ENCODE measurements at places on chromosomes 2 and 18.

- DNase-seq = no peak
These were observed 622.6 kb downstream of the LRP1B start for GRCh38 chr2:141508086-141508752.

DNA sequence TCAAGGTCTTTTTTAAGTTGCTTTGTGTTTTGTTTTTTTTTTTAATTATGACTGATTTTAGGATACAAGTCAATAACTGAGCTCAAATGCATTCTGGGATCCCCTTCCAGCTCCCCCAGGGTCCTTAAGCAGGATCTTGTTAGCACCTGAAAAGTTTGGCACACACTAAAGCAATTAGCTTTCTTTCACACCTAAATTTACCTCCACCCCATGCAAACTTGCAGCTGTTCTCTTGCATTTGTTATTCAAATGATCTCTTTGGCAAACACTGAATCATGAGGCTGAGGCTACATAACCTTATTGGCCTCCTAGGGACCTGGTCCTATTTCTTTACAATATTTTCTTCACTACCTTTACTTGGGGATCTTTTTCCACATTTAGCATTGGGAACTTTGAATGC lies 2026.1 kb upstream of the CELF4 start:
- no peak for DNase-seq

GRCh38 chr2:100632037-100632436 lies 69.2 kb downstream of the PDCL3 start:
- DNase-seq = no peak

GRCh38 chr2:120653046-120653445 lies 82.6 kb upstream of the GLI2 start:
- no peak for DNase-seq

- DNase-seq = no peak
These were observed 120.3 kb upstream of the UXS1 start for GRCh38 chr2:106314444-106314843.

GRCh38 chr2:186422226-186422625 lies 63.8 kb upstream of the ZC3H15 start:
- DNase-seq = no peak

DNA sequence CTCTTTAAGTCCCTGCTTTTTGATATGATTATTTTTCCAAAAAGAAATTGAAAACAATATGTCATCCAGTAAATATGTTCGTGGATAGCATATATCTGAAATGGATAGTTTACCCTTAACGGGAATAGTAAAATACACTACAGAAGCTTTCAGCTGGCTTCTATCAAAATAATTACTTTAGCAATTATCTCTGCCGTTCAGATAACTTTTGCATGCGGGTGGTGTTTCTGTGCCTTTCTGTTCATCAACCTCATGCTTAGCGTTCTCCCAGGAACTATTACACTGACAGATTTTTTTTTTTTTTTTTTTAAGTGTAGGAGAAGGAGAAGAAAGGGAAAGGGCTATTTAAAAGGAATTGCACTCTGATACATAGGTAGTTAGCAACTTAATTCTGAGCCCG lies 53.6 kb downstream of the TSHZ1 start:
- DNase-seq = no peak

DNA sequence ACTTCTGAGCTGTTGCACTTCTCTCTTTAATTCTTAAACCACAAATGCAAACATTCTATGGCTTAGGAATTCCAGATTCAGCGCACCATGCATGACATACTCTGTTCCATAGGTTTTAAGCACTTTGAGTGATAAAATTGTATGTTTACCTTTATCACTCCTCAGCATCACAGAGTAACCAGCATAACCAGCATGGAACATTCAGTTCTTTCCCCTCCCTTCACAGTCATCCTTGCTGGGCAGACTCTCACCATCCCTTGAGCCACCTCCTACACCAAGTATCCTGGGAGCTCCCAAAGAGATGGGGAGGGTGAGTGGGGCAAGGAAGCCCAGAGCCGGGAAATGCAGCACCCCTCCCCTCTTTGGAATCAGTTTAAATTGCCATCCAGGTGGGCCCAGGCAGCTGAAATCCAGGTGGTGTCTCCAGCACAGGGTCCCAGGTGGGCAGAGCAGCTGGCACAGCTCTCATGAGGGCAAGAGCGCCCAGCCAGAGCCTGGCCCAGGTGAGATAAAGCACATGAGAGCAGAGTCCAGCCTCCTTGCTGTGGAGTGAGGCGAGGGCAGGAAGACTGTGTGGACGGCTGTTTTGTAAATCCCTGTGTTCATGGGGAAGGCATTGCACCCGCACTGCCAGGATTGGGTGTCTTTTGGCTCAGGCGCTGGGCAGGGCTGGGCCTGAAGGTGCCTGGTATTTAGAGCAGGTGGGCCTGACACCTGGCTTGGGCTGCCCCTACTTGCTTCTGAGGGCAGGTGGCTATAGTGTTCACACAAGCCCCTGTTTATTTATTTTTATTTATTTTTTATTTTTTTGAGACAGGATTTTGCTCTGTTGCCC lies 36.8 kb downstream of the LAMA3 start:
- DNase-seq = no peak

DNA sequence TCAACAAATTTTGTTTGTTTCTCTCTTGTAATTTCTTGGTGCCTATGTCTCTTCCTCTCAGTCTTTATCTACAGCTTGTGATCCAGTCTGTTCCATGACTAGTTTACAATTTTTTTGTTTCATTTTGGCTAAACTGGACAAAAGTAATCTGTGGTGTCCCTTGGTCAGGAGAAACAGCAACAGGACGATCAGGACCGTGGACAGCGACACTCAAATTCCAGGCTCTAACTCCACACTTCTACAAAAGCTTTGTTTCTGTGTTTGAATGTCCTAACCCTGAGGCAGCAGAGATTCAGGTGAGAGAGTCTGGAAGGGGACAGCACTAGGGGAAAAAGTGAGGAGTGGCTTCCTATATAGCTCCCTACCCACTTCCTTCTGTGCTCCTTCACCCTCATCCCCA lies 593.3 kb upstream of the FANCL start:
- DNase-seq = no peak

- DNase-seq = no peak
These were observed 134.7 kb downstream of the MSTN start for GRCh38 chr2:189927823-189928222.

DNA sequence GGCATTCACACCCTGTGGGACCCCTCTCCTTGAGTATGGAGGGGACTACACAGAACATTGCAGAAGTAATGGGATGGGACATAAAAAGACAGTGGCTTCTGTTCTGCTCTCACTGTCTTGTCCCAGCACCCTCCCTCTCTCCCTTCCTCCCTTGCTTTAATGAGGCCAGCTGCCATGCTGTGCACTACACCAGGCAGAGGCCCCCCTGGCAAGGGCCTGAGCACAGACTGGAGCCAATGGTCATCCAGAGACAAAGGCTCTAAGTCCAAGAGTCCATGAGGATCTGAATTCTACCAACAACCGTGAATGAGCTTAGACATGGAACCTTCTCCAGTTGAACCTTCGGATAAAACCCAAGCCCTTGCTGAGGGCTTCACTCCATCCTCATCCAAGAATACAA lies 263.0 kb downstream of the NDUFA10 start:
- DNase-seq = no peak

DNA sequence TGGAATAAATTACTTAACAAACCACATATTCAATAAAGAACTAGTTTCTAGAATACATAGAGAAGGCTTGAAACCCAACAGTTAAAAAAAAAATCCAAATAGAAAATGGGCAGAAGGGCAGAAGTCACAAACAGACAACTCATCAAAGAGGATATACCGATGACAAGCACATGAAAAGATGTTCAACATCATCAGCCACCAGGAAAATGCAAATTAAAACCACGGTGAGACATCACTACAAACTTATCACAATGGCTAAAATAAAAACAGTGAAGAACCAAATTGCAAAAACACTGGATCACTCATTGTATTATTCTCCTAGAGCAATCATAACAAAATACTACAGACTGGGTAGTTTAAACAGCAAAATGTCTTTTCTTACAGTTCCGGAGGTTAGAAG lies 14.5 kb downstream of the SESTD1 start:
- DNase-seq = no peak

DNA sequence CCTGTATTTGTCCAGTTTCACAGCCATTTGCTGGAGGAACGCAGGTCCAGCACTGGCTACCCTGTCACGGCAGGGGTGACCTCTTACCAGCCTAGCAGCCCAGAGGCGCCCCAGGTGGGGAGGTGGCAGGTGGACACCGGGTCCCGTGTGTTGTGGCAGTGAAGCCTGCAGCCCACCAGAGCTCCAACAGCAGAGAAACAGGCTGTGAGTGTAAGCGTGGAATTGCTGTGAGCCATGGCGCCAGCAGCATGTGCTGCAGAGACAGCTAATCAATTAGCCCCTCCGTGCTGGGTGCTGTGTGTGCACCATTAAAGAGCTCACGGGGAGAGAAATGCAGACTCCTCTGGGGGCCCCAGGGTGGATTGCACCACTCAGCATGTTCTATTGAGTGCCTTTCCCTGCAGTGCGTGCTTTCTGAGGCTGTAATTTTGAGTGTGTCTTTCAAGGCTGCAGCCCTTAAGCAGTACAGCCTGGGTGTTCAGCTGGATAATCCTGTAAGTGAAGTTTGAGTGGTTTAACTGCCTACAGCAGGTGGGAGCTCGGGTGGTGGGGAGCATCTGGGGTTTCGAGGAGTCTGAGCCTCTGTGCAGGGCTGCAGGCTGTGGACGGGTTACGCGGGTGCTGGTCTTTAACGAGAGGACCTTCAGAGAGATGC lies 15.9 kb downstream of the RTP5 start:
- no peak for DNase-seq

DNA sequence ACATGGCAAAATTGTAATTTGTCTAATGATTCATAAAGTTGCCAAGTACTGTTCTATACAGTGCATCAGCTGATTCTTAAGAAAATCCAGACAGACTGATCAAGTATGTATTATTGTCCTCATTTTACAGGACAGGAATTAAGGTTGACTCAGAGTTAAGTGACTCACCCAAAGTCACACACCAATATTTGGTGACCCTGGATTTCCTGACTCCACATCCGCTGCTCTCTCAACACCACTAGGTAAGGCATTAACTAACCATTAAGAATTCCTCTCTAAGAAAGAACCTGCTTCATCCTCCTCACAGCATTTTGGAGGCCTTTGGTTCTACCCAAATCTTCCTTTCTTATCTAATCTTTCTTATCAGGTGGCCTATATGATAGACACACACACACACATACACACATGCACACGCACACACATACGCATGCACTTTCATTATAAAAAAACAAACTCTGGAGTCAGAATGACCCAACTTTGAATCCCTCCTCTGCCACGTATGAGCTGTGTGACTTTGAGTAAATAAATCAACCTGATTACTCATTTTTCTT lies 150.8 kb downstream of the ANKRD44 start:
- no peak for DNase-seq

DNA sequence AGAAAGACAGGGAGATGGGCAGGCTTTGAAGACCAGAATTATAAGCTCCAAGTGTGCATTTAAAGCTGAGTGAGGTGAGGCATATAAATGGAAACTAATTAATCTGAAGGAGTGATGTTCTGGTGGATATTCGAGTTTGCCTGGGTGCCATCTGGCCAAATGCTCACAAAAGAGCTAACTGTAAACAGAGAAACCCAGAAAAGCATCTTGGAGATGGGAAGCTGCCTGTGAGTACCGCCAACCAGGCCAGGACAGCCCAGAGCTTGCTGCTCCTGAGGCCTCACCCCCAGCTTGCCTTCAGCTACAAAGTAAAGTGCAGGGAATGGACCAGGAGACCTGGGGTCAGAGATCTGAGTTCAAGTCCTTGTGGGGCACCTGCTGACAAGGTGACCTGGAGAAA lies 446.1 kb upstream of the MYT1L start:
- no peak for DNase-seq

DNA sequence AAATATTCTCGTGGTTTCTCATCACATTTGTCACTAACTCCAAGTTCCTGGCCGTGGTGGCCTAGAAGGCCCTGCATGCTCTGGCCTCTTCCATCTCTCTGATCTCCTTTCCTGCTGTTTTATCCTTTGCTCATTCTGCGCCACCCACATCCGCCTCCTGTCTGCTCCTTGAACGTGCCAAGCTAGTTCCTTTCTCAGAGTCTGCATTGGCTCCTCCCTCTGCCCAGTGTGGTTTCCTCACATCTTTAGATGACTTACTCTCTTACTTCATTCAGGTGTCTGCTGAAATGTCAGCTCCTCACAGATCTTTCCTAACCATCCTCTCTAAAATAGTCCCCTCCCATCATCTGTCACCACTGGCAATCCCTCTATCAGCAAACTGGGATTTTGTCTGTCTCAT lies 158.6 kb upstream of the RBMS1 start:
- DNase-seq = peak; percentile 45

DNA sequence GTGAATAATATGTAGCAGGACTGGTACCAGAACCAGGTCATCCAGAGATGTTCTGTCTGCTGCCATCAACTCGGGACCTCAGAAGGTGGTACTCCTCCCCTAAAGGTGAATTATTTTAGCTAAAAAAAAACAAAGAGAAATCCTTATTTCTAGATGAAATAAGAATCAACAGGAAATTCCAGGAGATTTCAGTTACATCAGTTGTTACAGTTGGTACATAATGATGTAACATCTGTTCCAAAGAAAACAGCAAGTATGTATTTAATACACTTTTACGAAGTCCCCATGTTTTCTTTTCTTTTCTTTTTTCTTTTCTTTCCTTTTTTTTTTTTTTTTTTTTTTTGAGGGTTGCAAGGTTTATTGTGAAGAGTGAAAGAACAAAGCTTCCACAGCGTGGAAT lies 33.6 kb upstream of the CD28 start:
- DNase-seq = no peak

DNA sequence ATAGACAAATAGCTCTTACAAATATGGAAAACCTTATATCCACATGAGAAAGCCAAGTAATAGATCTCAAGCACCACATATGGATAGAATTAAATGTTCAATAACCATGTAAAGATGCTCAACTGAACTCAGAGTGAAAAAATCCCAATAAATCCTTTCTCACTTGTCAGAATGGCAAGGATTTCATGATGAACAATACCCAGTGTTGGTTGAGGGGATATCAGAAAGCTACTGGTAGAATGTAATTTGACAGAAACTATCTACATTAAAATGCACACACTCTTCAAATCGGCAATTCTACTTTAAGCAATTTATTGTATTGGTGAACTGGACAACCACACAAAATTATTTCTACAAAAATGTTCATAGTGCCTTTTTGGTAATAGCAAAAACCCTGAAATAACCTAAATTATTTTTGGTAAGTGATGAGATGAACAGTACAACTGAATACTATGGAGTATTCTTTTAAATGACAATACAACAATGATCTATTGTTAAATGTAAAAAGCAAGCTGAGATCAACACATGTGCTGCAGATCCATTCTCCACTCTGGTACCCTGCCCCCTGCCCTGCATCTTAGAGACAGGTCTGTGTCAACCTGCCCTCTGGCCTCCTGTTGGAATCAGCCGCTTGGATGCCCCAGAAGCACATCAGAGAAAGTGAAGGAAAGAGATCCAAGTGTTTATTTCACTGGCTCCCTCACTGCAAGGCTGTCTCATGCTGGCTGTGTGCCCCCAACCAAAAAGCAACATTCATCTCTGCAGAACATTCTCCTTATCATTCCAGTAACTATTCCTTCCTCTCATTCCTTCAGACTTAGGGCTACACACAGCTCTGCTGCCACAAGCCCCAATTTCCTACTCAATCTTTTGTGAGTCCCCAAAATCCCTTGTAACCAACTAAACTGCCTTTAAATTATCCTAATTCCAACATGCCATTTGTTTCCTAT lies 442.5 kb downstream of the LRATD1 start:
- no peak for DNase-seq
